ENCODE measurements at places on chromosomes 16 and 17.

DNA sequence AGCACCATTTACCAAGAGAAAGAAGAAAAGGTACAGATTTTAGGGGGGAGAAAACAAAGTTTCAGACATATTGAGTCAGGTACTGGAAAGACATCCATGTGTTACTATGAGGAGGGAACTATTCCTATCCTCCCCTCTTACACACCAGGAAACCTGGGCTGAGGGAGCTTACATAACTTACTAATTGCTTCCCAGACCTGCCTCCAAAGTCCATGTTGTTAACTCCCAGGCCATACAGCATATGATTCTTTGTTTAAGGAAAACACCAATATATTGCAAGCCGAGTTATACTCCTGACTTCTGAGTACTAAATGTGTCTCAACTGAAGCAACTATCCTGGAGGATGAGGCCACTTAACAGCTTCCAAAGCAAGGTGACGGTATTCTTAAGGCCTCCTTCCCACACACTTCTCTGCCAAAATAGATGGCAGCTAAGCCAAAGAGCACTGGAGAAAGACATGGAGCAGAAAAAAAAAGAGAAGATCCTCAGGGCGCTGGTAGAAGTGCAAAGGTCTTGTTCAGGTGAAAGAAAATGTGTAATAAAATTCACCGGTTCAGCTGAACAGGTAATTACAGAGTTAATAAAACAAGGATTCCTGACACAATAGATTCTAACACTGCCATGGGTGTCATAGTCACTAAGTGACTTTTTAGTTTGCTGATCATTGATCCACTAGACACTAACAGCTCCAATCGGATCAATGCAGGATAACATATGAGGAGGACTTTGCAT is 151.1 kb downstream of the SKAP1 start:
- DNase-seq: no peak

GRCh38 chr17:65029605-65030336 is 26.8 kb downstream of the GNA13 start:
- DNase-seq: no peak

GRCh38 chr16:57284952-57285363 is 486 bp upstream of the PLLP start:
- no peak for DNase-seq

GRCh38 chr17:50114849-50115357 is 15.1 kb downstream of the SAMD14 start:
- DNase-seq: no peak

DNA sequence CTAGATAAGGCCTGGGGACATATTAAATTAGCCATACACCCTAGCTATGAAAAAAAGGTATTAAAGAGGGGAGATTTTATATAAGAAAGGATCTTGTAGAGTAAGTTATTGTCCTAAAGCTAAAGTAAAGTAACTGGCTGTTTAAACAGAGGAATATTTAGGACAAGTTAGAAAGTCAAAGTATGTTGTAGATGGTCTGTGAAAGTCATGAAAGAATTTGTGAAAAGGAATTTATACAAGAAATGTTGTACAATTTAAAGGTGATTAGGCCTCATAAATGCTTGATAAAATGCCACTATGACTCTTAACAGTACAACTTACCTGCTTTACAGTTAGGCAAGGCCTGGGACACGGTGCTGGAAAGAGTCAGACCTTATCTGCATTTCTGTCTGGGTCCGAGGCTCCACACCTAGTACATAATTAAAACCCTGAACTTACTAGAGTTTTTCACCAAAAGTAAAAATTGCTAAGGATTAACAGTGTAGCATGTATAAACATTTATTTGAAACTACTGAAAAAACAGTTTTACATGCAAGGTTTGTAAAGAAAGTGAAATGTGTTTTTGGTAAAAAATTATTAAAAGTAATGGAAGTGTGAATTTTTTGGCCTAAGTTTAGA is 445.3 kb upstream of the TOM1L1 start:
- DNase-seq: no peak
